ENCODE measurements at places on chromosomes 12 and 14.
A peak's percentile ranks its signal among the peaks of the same experiment; 100 is the strongest.

DNA sequence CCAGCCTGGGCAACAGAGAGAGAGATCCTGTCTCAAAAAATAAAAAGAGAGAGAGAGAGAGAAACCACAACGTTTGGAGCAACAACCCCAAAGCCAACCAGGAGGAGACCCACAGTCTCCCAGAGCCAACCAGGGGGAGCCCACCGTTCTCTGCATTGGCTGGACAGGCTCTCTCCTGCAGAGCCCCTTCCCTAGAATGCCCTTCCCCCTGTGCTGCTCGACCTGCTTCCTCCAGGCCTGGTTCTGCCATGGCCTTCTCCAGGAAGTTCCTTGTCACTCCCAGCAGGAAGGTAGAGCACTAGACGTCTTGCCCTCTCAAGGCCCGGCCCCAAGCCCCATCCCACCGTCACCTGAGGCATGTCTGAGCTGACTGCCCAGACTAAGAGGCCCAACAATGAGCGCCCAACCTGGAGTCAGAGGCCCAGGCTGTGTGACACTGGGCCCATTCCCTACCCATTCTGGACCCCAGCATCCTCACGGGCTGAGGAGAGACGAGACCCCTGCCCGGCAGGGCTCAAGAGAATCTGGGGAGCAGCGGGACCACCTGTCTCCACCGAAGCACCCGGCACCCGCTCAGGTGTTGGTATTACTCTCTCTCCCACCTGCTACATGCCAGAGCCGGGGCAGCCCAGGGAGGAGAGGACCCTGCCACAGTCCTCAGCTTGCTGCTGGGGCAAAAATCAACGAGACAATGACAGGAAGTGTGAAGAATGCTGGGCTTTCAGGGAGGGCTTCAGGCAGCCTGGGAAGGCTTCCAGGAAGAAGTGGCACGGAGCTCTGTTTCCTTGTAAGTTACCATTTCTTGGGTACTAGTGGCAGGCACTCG, 61.2 kb downstream of the DIO3 start:
- DNase-seq, result no peak

- DNase-seq, result peak; percentile 19
Observed at GRCh38 chr12:116687888-116688287, 50.0 kb downstream of the SPRING1 start.

- DNase-seq, result peak; percentile 25
Observed at GRCh38 chr12:121955258-121956237, 37.2 kb downstream of the CFAP251 start.

GRCh38 chr14:59564366-59564765, 12.2 kb downstream of the CCDC175 start:
- DNase-seq, result no peak

- DNase-seq, result no peak
Observed at GRCh38 chr12:110371408-110372055, 32.0 kb downstream of the ANAPC7 start.

DNA sequence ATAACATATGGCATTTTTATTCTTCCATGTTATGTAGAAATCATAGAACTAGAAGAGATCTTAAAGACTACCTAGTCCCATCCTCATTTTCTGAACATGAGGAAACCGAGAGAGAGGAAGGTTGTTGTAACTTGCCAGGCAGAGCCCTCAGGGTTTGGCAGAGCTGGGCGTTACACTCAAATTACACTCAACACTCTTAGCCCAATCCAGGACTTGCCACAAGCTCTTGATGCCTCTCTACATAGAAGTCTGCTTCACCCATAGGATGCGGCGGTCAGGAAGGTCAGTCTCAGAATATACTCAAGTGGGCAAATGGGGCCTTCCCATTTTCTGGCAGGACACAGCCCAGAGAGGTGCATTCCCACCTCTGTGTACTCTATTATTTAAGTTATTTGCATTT, 208.1 kb downstream of the ZFP36L1 start:
- DNase-seq, result no peak

- DNase-seq, result no peak
Observed at GRCh38 chr14:46197856-46198255, 453.7 kb downstream of the RPL10L start.

DNA sequence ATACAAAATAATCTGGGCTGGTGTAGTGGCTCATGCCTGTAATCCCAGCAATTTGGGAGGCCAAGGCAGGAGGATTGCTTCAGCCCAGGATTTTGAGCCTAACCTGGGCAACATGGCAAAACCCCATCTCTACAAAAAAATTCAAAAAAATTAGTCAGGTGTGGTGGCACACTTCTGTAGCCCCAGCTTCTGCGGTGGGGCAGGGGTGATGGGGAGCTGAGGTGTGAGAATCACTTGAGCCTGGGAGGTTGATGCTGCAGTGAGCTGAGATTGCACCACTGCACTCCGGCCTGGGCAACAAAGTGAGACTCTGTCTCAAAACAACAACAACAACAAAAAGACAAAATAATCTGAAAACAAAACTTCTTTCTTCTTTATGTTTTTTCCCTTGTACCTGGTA, 66.0 kb downstream of the TC2N start:
- DNase-seq, result no peak

DNA sequence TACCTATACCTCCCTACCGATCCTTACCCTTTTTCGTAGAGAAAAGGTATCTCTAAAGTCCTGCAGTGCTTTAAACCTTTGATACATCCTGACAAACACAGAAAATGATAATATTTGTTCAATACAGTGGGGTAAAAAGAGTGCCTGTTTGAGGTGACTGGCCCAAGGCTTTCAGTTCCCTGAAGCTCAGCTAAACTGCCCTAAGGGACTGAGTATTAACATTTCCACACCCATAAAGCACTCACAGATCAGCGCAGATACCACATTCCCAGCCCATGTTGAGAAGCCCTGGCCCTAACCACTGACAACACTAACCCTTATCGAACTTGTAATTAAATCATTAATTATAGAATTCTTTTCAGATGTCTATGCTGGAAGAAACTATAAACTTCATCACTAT, 108.7 kb downstream of the DIP2B start:
- DNase-seq, result no peak

GRCh38 chr12:30201301-30202160, 417.8 kb upstream of the TMTC1 start:
- DNase-seq, result no peak

- DNase-seq, result no peak
Observed at GRCh38 chr12:65779091-65779642, 45.1 kb upstream of the HMGA2 start.

GRCh38 chr12:28777603-28778365, 371.3 kb upstream of the FAR2 start:
- no peak for DNase-seq

DNA sequence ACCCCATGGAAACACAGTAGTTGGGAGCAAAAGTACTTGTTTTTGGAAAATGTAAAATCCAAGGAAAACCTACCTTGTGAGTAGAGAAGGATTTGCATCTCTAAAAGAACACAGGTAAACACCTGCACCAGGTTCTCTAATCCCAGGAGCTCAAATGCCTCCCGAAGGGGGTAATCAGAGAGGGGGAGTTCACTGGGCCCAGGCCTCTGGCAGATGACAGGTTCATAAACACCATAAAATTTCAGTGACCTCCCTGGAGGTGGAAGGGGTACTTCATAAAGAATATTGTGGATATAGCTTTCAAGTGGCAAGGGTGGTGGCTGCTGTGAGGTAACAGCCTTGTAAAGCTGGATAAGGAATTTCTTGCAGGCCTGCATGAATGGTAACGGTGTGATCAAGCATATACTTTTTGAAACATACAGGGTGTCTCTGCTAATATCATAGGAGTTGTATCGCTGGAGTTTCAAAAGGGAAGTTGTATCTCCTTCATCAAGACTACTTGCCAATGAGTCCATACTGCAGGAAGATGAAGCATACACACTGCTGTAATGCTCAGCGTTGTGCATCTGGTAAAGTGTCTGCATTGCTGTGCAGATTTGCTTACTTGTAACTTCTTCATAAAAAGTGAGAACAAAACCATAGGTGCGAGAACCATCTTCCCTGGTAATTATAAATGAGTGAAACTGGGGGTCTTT, 111.3 kb downstream of the DENND5B start:
- no peak for DNase-seq

DNA sequence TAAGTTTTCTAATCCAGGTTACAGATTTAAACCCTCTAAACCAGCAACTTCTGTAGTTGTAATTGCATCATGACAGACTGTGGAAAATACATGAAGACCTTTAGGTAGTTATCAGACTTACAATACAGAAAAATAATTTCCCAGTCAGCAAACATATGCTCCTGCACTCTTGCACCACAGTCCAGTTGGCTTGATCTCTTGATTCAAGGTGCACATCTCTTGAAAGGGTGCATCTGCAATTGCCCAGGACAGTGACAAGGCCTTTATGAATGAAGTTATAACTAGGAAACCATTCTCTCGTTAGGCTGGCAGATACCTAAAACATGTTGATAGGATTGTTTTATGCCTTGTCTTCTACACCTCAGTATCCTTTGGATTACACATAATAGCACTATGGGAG, 7.6 kb downstream of the PIWIL1 start:
- DNase-seq, result no peak

DNA sequence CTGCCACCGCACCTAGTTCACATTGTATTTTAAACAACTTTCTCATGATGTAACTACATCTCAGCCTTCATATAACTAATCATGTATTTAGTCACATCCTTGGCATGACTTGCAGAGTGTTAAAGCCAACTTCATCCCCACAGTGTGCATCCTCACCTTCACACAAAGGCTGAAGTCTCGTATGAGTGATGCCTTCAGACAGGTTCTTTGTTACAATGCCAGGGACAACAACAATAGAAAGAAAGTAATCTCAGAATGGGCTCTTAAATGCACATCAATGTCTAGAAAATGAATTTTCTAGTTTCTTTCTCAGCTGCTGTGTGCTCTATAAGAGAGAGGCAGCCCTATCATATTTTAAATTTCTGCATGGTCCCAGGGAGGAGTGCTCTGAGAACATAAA, 221.3 kb downstream of the DIO2 start:
- DNase-seq, result no peak

- DNase-seq, result peak; percentile 20
Observed at GRCh38 chr12:32568228-32568627, 110.9 kb upstream of the DNM1L start.

DNA sequence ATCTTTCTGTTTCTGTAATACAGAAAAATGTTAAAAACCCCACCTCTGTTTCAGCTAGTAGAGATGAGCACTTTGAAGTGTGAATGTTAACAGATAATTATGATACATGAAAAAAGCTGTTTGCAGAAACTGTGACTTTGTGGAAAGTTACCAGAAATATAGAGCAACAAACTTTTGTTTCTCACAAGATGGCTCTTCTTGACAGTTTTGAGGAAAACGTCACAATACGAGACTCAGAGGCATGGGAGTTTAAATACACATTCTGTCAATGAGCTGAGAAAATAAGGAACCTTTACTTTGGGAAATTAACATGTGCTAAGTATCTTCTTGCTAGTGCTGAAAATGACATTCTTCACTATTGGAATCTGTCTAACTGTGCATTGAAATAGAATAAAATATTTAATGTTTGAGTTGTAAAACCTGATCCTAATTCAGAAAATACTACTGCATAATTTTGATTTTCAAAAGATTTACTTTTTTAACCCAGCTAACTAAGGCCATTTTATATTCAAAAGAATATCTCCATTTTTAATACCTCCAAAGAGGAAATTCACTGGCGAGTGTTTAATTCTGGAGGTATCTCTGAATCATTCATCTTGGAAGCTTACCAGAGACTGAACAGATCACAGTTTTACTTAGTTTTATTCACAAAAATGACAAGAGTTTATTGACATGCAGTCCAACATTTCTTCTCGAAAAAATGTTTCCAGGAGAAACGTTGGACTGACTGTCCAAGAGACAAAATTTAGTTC, 308.9 kb upstream of the LRFN5 start:
- no peak for DNase-seq

DNA sequence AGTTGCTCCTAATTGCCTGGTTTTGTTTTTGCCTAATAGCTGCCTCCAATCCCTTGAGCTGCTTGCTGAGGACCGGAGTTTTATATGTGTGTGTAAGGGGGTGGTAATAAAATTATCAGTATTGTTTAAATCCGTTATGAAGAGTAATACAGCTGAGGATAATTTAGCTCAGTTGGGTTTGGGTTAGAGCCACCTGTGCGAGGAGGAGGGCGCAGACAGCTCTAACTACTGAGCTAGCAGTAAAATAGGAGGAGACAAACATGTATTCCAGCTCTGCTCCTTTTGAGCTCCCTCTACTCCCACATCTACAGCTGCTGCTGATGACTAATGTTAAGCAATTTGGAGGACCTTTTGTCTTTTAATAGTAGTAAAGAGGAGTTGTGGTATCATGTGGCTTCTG, 61.5 kb downstream of the SPATS2 start:
- peak; percentile 61 for DNase-seq

DNA sequence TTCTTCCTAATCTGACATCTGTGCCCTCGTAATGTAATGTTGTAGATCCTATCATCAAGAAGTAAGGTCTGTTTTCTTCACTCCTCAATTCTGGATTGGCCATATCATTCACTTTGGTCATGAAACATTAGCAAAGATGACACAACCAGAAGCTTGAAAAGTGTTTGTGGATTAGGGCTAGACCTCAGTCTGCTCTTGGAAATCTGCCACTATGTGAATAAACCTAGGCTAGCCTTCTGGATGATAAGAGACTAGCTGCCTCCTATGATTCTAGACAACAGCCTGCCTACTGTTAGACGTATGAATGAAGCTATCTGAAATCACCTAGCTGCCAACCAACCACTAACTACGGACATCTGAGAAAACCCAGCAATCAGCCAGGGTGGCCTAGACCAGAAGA, 38.7 kb upstream of the LYZ start:
- no peak for DNase-seq

DNA sequence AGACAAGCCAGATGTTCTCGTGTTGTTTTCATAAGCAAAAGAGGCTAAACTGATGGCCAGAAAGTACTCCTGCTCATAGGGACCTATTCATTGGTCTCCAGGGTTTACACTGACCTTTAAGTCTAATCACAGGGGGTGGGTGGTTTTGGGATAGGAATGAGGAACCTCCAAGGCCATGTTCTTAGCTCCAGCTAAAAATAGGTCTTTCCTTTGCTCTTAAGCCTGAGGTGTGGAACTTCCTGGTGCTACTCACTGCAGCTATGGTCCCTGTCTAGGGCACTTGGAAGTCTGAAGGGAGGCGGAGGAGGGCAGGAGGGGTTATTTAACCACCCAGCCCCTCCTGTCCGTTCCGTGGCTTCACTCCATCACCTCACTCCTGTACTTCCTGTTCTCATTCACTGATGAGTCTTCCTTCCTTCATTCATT, 18.6 kb downstream of the GPRC5A start:
- DNase-seq, result no peak

GRCh38 chr12:132904718-132905328, 17.4 kb upstream of the CHFR start:
- no peak for DNase-seq

- peak; percentile 97 for DNase-seq
Observed at GRCh38 chr14:61527325-61528100, 167.8 kb upstream of the HIF1A start.

DNA sequence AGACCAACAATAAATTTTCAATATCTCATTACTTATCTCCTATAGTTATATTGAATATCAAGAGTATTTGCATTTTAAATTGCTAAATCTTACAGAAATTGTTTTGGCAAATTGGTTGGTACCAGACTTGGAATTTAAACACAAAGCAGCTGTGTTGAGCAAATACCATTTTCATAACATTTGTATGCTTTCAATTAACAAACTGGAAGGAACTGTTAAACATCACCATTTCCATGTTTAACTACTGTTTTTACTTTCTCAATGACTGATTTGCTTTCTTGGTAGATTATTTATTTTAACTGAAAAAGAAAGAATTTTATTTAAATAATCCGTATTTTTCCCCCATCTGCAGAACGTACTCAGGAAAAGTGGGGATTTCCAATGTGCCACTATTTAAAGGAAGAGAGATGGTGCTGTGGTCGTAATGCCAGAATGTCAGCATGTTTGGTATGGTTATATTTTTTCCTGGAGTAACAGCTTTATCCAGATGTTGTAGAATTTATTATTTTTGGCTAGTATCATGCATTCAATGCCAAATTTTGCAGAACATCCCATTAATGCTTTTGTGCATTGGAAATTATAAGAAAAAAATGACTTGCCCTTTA, 72.3 kb downstream of the METTL25 start:
- DNase-seq, result no peak

Measured in HTR-8/SVneo (cell line).